ENCODE measurements at places on chromosomes 2 and 18.

GRCh38 chr2:217223222-217223930 lies 363.5 kb upstream of the TNP1 start:
- no peak for DNase-seq

GRCh38 chr2:222307978-222308730 lies 9.4 kb upstream of the PAX3 start:
- DNase-seq: no peak

DNA sequence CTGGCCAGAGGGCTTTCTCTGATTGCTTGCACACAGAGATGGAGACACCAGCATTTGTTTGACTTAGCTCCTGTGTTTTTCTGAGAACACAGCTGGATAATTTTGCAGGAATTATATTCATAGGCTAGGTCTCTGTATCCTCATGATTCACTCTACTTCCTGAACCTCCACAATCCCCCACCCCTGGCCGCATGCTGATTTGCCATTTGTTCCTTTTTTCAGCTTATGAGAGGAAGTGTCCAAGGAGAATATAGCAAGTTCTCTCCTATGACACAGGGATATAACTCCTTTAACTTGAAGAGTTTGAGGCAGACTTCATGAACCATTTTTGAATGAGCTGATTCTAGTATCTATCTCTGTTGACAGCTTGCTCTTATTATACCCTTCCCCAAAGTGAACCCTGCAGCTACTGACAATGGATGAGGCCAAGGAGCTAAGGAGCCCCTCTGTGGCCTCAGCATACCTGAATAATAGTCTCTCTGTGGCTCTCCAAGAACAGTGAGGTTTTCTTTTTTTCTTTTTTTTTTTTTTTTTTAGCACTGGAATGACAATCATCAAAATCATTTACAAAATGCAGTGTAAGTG lies 15.4 kb downstream of the CAVIN2 start:
- no peak for DNase-seq

DNA sequence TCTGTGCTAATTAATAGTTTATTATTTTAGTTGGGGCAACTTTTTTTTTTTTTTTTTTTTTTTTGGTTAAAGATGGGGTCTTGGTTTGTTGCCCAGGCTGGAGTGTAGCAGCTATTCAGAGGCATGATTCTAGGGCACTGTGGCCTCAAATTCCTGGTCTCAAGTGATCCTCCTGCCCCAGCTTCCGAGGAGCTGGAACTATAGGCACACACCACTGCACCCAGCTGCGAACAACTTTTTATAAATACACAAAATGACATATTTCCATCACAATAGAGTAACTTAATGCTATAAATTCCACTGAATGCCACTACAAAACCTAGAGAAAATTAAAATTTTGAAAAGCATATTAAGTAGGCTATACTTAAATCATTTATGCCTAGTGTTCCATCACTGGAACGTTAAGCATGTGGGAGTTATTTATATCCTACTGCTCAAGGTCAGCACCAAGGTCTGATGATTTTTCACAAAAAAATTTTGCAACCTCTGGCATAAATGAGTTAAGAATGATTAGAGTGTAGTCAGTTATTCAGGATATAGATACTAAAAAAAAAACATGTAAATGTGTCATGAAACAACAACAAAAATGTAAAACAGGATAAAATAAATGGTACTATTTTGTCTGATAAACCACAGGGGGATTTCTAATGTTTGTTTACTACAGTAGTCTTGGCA lies 46.8 kb downstream of the GFPT1 start:
- no peak for DNase-seq

- no peak for DNase-seq
These were observed 1565.6 kb upstream of the LRRTM1 start for GRCh38 chr2:81870119-81870518.

GRCh38 chr2:73827018-73827417 lies 1.7 kb upstream of the STAMBP start:
- no peak for DNase-seq

- no peak for DNase-seq
These were observed 12.3 kb downstream of the BCL11A start for GRCh38 chr2:60541056-60541651.

DNA sequence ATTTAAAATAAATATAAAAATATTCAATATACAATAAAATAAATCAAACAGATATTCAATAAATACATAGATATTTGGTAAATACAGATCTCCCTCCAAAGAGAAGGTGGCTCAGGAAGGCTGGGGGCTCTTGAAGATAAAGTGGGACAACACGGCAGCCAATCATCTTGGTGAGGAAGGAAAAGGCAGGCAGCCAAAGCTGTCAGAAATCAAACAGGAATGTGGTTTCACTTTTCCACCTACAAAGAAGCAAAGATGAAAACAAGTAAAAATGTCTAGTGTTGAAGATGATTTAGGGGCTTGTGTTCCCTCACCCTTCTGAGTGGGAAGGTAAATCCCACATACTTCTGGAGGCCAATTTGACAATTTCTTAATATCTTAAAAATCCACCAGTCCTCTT lies 85.7 kb downstream of the B3GNT2 start:
- no peak for DNase-seq

GRCh38 chr2:205166745-205167144 lies 515.6 kb upstream of the NRP2 start:
- DNase-seq: no peak

- DNase-seq: no peak
These were observed 27.9 kb downstream of the PXDN start for GRCh38 chr2:1716441-1716840.

DNA sequence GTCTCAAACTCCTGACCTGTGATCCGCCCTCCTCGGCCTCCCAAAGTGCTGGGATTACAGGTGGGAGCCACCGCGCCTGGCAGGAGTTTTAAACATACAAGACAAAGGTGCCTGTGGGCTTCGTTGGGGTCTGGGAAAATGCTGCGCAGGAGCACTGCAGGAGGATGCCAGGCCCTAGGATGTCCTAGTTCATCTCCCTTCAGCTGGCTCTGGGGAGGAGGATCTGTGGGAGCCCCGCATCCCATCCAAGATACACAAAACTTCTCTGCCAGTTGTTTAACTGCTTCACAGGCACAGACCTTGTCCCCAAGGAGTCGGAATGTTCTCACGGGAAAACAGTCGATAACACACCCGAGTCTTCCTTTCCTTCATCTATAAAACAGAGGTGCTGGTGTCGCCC lies 89.1 kb downstream of the POLR1A start:
- DNase-seq: no peak

GRCh38 chr18:76621226-76621625 lies 126.2 kb upstream of the ZNF516 start:
- DNase-seq: no peak

DNA sequence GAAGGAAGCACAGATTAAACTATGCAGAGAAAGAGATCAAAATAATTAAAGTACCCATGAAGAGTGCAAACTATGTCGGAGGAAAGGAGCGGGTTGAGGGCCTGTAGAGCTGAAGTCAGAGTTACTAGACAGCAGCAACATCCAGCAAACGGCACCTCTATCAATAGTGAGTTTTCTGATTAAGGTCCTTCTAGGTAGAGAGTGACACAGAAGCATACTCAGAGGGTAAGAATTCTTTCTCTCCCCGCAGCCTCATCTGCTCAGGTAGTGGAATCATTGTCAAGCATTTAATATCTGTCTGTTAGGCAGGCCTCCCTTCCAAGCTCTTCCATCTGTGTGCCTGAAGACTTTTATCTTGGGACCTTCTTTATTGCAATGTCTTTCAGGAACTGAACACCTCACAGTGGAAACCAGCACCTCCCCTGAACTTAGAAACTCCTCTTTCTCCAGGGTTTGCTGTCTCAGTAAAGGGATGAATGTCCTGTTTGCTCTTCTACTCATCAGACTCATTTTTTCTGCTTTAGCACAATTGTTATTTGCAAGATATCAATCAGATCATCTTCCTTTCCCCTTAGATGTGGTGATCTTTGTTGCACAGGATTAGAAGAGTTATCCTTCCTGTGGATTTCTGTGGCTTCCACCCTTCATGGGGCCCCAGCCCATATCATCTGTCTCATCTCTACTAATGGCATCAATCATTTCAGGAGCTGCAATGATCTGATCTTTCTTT lies 28.8 kb downstream of the SP140 start:
- no peak for DNase-seq

- no peak for DNase-seq
These were observed 427.5 kb downstream of the LRATD1 start for GRCh38 chr2:15059870-15060512.

DNA sequence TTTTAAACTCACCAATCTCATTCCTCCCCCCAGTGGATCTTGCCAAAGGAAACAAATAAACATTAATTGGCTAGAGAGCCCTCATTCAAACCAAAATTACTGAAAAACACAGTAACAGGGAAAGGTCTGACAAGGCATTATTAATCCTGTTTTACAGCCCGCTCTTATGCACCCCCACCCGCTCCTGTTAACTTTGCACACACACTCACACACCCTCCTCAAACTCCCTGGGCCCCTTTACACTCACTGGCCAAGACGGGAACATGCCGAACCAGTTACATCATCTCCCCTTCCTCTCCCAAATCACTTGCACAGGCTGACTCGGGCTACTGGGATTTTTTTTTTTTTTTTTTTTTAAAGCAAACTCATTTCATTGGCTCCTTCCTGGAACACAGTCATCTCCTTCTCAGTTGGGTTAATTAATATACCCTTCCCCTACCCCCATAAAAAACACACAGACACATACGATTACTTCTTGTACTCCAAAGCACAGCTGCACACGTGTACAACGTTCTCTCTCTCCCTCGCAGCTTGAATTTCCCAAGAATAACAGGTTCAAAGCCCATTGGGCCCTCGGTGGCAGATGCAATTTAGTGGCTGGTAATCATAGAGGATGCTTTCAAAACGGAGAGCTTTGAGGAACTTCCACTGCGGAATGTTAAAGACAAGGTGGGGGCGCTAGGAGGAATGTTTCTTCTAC lies 31.8 kb downstream of the KLF7 start:
- DNase-seq: no peak

DNA sequence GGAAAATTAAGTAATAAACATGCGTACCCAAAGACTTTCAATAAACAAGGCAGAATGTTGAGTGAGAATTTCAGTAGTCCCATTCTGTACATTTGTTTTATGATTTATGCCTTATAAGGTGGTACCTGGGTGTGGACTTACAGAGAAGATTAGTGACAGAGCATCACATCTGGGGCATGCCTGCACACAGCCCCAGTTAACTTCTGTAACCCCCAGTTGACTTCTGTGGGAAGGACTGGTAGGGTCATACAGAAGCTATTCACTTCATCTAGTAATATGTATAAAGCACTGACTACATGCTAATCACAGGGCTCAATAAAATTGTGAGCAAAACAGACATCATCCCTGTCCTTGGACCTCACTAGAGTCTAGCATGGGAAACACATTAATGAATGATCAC lies 16.1 kb downstream of the MREG start:
- DNase-seq: no peak

DNA sequence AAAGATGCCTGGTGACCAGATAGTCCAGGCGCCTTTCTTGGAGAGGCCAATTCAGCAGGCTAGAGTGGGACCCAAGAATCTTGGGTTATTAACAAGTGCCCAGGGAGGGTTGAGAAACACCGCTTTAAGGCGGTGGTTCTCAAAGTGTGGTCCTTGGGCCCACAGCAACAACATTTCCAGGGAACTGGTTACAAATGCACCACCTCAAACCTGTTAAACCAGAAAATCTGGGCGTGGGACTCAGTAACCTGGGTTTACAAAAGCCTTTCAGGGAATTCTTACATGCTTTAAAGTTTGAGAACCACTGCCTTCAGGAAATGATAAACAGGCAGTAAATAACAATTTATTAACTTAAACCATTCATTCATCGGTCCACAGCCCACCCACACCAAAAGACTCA lies 92.5 kb downstream of the SP3 start:
- DNase-seq: no peak

DNA sequence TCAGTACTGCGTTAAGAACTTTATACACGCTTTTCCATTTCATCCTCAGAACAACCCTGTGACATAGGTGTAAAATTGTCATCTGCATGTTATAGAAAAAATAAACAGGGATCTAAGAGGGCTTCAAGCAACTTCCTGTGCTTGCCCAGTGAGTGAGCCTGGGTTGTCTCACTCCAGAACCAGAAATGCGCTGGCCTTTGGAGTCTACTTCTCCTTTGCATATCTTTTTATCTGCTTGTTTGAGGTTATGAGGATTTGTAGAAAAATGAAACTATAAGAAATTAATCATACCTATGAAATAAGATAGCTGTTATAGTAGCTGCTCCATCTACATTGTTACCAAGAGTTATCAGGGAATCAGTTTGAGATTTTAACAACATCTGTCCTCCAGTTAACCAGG lies 55.3 kb upstream of the CABYR start:
- no peak for DNase-seq

- no peak for DNase-seq
These were observed 281.0 kb downstream of the ALK start for GRCh38 chr2:29640360-29640759.

Measured in endothelial cell (in vitro differentiated cells).